ENCODE measurements at places on chromosomes 3 and 15.

DNA sequence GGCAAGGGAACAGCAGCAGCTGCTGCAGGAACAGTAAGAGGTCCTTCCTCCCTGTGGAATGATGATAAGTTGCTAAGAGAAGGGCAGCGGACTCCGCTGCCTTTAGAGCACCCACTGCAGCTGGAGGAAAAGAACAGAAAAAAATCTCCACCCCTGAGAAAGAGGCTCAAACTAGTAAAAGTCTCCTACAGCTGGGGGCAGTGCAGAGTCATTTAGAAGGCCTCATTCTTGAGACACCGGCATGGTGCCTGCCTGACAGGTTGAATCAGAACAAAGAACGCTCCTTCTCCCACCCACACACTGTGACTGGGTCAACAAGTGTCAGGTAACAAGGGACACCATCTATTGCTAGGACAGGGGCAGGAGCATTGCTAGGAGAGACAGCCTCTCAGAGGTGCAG is 188.4 kb downstream of the ABHD5 start:
- no peak for DNase-seq

- no peak for DNase-seq
Measured at GRCh38 chr3:81446806-81447205, 314.6 kb downstream of the GBE1 start.

DNA sequence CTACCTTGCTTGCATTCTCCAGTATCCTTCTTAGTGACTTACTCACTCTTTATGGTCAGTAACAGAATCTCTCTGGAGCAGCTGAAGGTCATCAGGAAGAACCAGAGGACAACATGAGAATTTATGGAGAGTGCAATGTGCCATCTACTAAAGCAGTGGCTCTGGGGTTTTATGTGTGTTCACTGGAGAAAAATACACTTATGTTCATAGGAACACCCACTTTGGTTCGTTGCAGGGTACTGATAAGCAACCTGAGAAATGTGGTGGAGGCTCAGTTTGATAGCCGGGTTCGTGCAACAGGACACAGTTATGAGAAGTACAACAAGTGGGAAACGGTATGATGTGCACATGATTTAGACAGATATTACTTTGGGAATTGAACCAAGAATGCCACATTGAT is 12.8 kb downstream of the CPB1 start:
- no peak for DNase-seq

DNA sequence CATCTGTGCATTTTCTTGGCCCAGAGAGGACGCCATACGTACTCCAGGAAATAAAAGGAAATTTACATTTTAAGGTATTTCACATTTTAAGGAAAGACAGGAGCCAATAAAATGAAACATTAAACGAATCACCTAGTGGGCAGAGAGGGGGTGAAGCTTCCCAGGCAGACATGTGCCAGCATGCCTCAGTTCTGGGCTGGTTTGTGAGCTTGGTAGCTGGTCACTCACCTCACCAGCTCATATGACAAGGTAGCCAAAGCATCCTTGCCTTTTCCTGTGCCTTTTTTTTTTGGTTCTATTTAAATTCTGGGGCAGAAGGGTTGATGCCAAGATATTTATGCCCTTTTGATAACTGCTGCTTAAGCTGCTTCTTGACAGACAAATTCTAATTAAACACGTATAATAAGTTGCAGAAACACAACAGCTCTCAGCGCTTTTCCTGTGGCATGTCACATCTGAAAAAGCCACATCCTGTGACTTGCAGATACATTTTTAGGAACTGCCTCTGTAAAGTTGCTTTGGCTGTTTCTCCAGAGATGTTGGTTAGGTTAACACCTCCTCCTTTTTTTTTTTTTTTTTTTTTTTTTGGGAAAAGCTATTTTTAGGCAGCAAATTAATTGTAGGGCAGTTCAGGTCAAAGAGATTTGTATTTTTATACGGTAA is 218.6 kb downstream of the PDCD6IP start:
- no peak for DNase-seq

DNA sequence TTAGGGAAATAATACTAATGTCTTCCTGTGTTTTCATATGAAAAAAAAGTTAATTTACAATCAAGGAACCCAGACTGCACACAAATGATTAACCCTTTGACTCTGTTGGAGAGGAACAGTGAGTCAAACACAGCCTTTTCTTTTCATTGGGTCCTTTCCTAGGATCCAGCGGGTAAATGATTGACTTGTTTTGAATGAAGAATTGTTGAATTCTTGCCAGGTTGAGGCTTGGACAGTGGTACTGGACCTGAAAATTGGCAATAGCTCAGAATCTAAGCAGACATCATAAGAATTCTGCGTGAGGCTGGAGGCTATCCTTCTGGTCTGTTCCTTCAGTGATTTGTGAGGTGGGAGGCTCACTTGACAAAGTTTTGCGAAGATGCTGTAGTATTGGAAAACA is 143.0 kb downstream of the RYR3 start:
- DNase-seq: no peak

DNA sequence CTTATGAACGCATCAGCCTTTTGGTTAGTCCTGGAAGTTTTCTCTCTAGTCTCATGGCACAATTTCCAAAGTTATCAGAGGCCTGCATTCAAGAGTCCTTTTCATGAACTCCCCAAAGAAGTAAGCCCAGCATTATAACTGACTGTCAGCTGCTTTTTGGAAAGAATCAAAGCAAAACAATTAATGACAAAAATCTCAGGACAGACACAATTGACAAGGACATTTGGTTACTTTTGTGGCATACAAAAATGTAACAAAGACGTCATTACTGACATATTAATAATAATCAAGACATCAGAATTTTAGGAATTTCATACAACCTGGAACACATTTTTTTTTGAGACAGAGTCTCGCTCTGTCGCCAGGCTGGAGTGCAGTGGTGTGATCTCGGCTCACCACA is 21.2 kb downstream of the KATNBL1 start:
- DNase-seq: no peak

DNA sequence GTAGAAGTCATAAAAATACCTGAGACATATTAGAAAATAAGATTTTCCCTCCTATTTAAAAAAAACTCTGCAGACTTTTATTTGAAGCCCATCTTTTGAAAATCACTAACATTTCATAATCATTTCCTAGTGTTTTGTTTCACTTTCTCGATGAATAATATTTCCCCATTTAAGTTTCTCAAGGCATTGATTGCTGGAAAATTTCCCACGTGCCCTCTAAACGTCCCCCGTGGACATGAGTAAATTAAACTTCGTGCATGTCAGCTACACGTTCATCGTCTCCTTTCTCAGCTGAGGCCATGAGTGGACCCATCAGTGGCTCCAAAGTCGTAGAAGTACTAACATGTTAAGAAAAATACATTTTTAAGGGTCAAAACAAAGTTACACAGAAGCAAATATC is 2.0 kb upstream of the TM2D3 start:
- no peak for DNase-seq

- DNase-seq: no peak
Measured at GRCh38 chr3:5390221-5390620, 202.7 kb downstream of the EDEM1 start.

- no peak for DNase-seq
Measured at GRCh38 chr3:28935146-28935545, 345.7 kb upstream of the RBMS3 start.

GRCh38 chr3:53597136-53597915 is 102.9 kb downstream of the CACNA1D start:
- no peak for DNase-seq

- no peak for DNase-seq
Measured at GRCh38 chr3:25831578-25831977, 41.7 kb downstream of the OXSM start.

DNA sequence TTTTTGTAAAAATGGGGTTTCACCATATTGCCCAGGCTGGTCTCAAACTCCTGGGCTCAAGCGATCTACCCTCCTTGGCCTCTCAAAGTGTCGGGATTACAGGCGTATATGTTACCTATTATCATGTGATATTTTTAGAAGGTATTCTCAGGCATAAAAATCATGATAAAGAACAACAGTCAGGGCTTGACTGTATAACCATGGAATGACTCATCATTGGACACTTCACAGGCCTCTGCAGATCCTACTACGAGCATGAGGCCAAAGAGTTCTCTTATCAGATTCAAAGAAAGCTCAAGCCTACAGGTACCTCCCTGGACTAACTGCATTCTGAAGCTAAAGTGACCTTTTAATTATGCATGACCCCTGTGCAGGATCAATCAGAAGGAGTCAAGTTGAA is 91.7 kb upstream of the PRICKLE2 start:
- DNase-seq: no peak

DNA sequence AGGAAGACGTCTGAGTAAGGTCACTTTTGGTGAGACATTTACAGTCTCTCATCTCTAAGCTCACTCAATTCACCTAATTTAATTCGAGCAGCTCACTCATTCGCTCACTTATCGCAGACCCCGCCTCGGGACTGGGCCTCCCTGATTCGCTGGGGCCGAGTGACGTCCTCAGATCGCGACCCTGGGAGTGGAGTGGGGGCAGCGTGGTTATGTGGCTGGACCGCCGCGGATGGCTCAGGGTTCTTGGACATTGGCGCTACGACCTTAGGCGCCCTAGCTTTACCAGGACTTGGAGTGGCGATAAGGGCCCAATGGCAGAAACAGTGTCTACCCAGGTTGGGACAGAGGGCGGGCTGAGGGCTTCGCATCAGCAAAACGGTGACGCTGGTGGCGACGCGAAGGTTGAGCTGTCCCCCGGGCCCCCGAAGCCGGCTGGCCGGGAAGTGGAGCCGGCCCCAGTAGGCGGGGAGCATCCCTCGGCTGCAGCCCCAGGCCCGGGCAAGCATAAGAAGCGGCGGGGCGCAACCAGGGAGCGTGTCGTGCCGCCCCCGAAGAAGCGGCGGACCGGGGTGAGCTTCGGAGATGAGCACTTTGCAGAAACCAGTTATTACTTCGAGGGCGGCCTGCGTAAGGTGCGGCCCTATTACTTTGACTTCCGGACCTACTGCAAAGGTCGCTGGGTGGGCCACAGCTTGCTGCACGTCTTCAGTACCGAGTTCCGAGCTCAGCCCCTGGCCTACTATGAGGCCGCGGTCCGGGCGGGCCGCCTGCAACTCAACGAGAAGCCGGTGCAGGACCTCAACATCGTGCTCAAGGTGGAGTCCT is at the start of gene RPUSD2:
Gene RPUSD2 (plus strand): TSS at position 171 of the 825 bp plus-strand sequence. CDS start 39 bp downstream, at position 210.
- DNase-seq: peak; percentile 96

GRCh38 chr15:57532731-57533447 is 58.8 kb upstream of the MYZAP start:
- DNase-seq: no peak

GRCh38 chr15:34365091-34365825 is 1.7 kb downstream of the LPCAT4 start:
- no peak for DNase-seq

DNA sequence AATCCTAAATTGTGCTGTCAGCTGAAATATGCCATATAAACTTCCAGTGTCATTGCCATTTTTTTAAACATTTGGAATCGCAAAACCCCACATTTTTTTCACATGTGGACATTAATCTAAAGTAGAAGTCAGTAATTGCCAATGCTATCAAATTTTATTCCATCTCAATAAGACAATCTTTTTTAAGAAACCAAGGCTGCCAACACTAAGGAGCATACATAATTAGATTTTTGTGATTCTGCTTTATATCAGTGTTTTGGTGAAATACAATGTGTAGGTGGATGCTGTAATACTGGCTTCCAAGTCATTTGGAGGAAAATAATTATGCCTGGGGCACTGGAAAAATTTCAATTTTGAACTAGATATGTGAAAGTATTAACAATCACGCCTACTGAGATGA is 256.7 kb downstream of the ZPLD1 start:
- no peak for DNase-seq

- no peak for DNase-seq
Measured at GRCh38 chr3:186299327-186299726, 62.7 kb downstream of the DGKG start.

GRCh38 chr3:134904241-134904771 is 109.2 kb downstream of the EPHB1 start:
- no peak for DNase-seq

DNA sequence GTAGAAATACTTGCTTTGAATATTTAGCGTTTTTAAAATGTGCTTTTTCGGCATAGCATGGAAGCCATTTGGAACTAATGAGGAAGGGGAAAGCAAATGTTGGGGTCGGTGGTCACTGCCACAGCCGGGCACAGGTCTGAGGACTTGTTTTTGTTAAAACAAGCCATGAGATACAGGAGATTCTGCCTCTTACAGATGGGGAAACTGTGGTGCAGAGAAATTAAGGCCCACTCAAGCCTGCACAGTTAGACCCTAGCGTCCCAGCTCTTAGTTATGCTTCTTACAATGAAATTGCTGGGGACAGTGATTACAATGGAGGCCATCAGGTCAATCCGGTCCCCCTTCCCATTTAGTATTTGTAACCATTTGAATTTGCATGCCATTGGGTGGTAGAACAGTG is 2.5 kb upstream of the GPR171 start:
- no peak for DNase-seq

DNA sequence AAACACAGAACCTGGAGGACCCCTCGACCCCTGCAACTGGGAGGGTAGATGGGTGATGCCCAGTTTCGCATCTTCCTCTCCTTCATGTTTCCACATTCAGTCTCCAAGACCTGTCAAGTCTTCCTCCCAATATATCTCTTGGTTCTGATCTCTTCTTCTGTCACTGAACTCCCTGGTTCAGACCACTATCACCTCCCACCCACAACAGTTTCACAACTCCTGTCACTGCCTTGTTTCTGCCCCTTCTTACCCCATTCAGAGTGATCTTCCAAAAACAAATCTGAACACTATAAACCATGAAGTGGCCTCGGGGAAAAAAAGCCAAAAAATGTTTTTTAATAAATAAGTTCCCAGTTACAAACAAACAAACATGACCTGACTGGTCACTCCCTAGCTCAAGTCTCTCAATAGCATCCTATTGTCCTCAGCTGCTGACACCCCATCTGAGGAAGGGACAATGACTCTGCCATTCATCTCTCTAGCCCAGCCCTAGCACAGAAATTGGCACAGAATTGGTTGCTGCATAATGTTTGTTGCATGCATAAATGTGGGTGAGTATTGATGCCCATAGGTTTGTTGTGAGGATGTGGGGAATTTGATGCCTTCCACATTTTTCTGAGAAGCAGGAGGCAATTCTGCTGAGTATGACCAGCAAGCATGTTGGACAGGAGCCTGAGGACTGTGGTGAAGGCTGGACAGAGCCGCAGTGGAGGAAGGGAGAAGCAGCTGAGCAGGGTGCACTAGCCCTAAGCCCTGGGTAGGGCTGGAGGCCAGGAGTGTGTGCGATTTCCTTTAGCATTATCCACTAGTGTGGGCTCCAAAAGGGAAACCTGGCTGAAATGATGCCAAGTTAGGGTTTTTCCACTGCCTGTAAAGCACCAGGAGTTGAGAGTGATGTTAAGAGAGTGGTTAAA is 12.2 kb upstream of the XYLB start:
- no peak for DNase-seq

DNA sequence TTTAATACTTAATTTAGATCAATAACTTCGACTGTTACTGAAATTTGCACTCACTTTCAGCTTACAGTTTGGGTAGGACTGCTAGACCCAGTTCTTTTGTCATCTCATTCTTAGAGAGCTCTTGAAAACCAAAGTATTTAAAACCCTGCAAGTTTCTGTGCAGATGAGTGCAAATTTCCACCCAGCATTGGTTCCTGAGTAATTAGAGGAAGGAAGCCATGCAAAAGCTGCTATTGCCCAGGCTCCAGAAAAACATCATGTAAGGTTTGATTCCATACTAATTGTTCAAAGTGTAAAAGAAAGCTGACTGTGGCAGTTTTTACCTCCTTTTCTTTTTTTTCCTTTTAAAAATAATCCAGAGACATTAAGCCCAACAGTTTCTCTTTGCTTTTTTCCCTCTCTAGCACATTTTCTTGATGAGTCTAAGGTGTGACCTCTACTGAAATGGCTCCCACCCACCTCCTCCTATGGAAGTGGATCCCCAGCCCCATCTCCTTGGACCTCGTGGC is 30.3 kb downstream of the ABHD2 start:
- no peak for DNase-seq
